ENCODE measurements at places on chromosomes 6 and 20. TPM values are rescaled to one million over a fixed set of nuclear protein-coding genes. Genes with fewer than 3 reads are reported as not detected.

Gene CCN5
- 59.2 TPM for total RNA-seq

Gene SLC44A4
- total RNA-seq, result not detected

Gene TMEM200A
- total RNA-seq, result 27.1 TPM

Gene DEFB132
- not detected for total RNA-seq

Gene KCTD20
- total RNA-seq, result 143 TPM

Gene SNRNP48
- 11.5 TPM for total RNA-seq

Gene RAET1E
- not detected for total RNA-seq

Gene SLC22A2
- not detected for total RNA-seq

Gene LYRM2
- total RNA-seq, result 18.5 TPM

Gene LGSN
- total RNA-seq, result not detected

Gene APOBEC2
- not detected for total RNA-seq

Gene ADGB
- total RNA-seq, result not detected

Gene TRIM40
- total RNA-seq, result not detected

Gene POM121L2
- total RNA-seq, result not detected

Gene SLC17A9
- total RNA-seq, result 13.0 TPM

Gene NANP
- 13.8 TPM for total RNA-seq

Gene TPBG
- 73.3 TPM for total RNA-seq

Gene EPPIN
- total RNA-seq, result not detected
